ENCODE measurements at places on chromosomes 5 and 9. TPM values are rescaled to one million over a fixed set of nuclear protein-coding genes. Genes with fewer than 3 reads are reported as not detected.

DNA sequence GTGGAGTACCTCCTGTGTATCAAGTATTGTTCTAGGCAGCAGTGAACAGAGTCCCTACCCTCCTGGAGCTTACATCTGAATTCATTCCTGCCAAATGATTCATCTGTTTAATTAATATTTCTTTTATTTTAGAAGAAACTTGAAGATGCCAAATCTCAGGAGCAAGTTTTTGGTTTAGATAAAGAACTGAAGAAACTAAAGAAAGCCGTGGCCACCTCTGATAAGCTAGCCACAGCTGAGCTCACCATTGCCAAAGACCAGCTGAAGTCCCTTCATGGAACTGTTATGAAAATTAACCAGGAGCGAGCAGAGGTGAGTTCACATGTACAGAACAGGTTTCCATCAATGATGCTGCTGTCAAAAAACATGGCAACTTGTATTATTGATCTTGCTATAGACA lies 57.9 kb downstream of the RAB14 start:
- no peak for DNase-seq

Gene KIF3A
- total RNA-seq, result 8.8 TPM

Gene PSAT1
- total RNA-seq, result 5.8 TPM

- DNase-seq, result no peak
Observed at GRCh38 chr5:163381832-163382231, 55.6 kb upstream of the CCNG1 start.

Gene PLPP7
- not detected for total RNA-seq

DNA sequence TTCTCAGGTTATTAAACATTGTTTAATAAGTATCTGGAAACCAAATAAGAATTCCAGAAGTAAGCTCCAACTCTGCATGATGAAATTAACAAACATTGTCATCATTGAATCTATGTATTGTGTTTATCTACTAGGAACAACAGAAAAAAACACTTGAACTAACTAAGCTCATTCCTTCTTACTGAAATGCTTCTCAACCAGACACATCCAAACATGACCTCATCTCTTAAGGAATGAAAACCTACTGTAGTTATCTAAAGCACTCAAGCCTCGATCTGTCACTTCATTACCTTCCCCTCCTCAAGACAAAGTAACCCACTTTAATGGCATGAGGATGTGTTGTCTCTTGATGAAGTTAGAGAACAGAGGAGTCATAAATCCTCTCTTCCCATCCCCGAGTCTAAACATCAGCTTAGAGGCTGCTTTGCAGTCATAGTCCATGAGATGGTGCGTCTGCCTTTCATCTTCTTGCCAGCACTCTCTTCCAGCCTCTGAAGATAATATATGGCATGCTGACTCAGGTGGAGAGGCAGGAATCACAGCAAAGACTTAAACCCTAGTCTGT lies 86.5 kb downstream of the CEMIP2 start:
- no peak for DNase-seq

Gene SLC6A19
- 0.43 TPM for total RNA-seq

Gene IQGAP2
- total RNA-seq, result 42.0 TPM

DNA sequence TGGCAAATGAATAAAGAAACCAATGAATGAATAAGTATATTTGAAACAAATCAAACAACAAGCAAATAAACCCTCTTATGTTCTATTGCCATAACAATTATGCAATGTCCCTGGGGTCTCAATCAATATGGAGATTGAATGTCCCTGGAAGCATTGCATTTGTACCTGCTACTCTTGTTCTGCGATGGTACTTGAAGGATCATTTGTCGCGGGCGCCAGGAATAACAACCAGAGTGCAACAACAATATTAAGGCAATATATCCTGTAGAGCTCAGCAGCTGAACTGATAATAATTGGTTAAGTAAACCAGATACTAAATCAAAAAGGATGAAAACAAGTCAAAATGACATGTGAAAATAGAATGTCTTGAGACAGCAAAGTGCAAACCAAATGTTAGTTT lies 1001.9 kb upstream of the NUDT12 start:
- no peak for DNase-seq

Gene DAB2
- total RNA-seq, result 43.0 TPM

Gene PCDHB6
- total RNA-seq, result 1.3 TPM

DNA sequence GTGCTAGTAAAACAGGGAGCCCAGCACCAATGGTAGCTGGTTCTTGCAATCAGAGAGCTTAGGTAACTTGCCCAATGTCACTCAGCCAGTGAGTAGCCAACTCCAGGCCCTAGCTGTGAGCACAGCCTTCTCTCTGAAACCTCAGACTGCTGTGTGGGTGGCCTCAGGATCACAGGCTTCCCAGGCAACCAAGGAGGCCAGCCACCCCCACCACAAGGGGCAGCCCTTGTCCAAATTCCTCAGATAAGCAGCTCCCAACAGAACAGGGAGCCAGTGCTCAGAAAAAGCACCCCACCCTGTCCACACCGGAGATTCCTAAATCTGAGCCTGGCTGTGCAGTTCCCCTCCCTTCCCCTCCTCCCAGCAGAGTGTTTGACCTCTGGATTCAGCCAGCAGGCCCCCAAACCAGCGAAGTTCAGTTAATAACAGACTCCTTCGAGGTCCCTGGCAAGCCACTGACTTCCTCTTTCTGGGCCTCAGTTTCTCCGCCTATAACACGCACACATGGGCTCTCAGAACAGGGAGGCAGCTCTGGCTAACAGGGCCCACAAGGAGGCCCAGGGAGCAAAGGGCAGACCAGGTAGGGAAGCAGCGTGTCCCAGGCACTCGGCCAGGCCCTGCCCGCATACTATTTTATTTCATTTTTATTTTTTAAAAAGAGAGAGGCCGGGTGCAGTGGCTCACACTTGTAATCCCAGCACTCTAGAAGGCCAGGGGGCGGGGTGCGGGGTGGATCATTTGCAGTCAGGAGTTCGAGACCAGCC lies 2.7 kb downstream of the EEIG1 start:
- DNase-seq, result peak; percentile 76

GRCh38 chr5:110769000-110769681 lies 30.3 kb downstream of the SLC25A46 start:
- no peak for DNase-seq

DNA sequence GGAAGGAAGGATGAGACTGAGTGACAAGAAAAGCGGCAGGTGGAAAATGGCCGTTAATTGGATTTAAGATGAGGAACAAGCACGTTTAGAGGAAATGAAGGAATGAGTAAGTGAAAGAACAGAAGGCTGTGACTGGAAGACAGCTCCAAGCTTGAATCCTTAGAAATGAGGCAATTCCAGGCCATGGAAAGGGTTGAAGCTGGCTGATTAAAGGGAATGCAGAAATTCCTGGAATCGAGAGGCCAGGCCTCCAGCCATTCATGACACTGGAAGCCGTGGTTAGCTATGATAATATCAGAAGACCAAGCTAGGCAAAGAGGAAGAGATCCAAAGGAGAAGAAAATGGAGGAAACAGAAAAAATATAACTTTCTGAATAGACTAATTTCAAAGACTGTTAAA lies 84.2 kb downstream of the ARL15 start:
- no peak for DNase-seq

- DNase-seq, result no peak
Observed at GRCh38 chr9:36258996-36259533, 817 bp upstream of the GNE start.

Gene SPATA9
- not detected for total RNA-seq

DNA sequence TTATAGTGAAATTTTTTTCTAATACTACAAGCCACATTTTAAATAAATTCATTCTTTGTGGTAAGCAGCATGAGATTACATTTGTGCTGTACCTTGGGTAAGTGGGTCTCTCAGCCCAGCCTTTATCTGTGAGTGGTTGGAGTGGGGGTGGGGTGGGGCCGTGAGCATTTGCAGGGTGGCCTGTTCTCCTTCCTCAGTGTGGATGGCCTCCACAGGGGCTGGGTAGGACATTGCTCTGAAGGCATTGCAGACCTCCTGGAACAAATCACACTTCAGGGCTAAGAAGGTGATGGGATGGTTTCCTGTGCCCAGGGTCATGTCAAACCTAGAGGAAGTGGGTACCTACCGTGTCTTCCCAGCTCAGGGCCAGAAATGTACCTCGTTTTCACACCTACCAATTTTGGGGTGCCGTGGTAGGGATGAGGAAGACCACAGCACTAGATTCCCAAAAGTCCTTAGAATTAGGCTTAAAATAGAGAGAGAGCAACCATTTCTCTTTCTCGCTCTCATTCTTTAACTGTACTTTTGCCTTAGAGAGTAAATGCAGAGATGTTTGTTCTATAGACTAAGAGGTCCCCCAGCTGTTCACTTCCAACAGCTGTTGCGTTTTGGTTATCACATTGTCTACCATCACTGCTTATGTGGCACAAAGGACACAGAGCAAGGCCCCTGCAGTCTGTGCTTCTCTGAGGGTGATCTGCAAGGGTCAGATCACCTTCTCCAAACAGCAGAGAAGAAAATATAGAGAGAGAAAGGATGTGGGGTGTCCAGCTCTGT lies 83.4 kb upstream of the CTSL start:
- peak; percentile 60 for DNase-seq

DNA sequence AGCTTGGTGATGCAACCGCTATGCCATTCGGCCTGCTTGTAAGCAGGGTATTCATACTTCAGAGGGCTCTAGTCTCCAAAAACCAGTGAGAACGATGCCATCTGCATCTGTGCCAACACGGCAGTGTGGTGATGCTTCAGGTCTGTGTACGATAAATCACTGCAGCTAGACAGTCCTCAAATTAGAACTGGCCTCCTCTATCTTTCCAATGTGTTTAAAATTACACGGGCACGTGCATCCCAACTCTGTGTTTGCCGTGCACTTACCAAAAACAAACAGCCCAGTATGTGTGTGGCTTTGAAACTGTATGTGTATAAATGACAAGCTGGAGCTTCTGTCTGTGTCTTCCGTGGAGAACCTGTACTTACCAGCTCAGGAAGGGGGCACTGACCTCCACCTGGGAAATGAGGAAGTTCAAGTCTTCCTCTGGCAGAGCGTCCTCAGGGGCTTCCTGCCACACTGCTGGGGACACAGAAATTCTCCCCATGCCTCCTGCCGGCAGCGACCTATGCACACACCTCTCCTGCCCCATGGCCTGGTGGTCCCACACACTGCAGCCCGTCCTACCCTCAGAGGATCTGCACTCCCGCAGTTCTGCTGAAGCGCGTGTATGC lies 12.3 kb downstream of the MED10 start:
- DNase-seq, result peak; percentile 8

Gene PLPPR1
- total RNA-seq, result not detected

GRCh38 chr5:143361438-143361837 lies 42.0 kb downstream of the NR3C1 start:
- no peak for DNase-seq

- no peak for DNase-seq
Observed at GRCh38 chr5:150245111-150245789, 44.3 kb downstream of the CAMK2A start.

Gene LCN10
- 4.8 TPM for total RNA-seq

DNA sequence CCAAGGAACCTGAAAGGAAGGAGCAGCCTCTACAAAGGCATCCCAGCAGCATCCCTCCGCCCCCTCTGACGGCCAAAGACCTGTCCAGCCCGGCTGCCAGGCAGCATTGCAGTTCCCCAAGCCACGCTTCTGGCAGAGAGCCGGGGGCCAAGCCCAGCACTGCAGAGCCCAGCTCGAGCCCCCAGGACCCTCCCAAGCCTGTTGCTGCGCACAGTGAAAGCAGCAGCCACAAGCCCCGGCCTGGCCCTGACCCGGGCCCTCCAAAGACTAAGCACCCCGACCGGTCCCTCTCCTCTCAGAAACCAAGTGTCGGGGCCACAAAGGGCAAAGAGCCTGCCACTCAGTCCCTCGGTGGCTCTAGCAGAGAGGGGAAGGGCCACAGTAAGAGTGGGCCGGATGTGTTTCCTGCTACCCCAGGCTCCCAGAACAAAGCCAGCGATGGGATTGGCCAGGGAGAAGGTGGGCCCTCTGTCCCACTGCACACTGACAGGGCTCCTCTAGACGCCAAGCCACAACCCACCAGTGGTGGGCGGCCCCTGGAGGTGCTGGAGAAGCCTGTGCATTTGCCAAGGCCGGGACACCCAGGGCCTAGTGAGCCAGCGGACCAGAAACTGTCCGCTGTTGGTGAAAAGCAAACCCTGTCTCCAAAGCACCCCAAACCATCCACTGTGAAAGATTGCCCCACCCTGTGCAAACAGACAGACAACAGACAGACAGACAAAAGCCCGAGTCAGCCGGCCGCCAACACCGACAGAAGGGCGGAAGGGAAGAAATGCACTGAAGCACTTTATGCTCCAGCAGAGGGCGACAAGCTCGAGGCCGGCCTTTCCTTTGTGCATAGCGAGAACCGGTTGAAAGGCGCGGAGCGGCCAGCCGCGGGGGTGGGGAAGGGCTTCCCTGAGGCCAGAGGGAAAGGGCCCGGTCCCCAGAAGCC lies 30.8 kb downstream of the CD180 start:
- peak; percentile 95 for DNase-seq

- peak; percentile 68 for DNase-seq
Observed at GRCh38 chr5:159331093-159331973, 1.0 kb upstream of the IL12B start.

- no peak for DNase-seq
Observed at GRCh38 chr9:130713286-130713960, 19.8 kb downstream of the EXOSC2 start.

- DNase-seq, result no peak
Observed at GRCh38 chr9:124730772-124731171, 40.3 kb downstream of the NR6A1 start.

DNA sequence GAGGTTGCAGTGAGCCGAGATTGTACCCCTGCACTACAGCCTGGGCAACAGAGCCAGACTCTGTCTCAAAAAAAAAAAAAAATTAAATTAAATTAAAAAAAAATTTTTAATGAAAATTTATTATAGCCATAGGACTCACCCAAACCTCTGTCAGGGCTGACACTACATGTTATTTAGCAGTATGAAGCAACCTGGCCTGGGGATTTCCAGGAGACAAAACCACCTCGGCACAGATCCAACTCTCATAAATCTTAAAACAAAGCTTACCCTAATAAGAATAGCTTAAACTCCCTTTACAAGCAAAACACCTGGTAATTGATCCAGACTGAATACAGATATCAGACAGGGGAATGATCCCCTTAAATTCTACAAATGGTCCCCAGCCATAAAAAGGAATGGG lies 38.4 kb downstream of the PPP1R2B start:
- no peak for DNase-seq

- DNase-seq, result no peak
Observed at GRCh38 chr5:1431896-1432295, 13.3 kb downstream of the SLC6A3 start.

GRCh38 chr9:126696401-126697145 lies 82.8 kb downstream of the LMX1B start:
- no peak for DNase-seq

DNA sequence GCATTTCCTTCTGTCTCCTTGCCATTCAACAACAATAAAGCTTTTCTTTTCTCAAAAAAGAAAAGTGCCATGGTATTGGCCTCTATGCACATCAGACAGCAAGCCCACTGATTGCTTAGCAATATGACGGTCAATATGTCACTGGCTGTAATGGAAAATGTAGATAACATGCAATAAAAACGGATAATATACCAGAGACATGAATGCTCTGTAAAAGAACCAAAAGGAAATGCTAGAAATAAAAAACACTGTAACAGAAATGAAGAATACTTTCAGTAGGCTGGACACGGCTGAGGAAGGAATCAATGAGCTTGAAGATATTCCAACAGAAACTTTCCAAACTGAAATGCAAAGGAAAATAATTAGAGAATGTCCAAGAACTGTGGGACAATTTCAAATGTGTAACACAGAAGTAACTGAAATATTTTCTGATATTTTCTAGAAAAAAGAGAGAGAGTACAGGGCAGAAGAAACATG lies 10.0 kb downstream of the PTBP3 start:
- DNase-seq, result no peak

Gene RLN2
- 0.37 TPM for total RNA-seq

Gene NR6A1
- 3.1 TPM for total RNA-seq
